ENCODE measurements at places on chromosomes 6 and 20.

DNA sequence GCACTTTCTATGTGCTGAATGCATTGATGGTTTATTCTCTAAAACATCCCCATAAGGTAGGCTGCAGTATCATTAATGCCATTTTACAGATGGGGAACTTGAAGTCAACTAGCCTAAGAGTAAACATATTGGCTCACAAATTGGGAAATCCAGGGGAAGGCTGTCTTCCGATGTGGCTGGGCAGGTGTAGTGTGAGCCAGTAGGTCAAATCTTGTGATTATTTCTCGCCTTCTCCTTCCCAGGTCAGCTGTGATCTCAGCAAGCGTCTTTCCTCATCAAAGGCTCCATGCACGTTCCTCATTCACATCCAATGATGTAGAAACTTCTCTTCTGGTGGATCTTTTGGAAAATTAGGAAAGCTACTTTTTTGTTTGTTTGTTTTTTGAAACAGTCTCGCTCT, 94.1 kb upstream of the SHLD1 start:
- no peak for DNase-seq

DNA sequence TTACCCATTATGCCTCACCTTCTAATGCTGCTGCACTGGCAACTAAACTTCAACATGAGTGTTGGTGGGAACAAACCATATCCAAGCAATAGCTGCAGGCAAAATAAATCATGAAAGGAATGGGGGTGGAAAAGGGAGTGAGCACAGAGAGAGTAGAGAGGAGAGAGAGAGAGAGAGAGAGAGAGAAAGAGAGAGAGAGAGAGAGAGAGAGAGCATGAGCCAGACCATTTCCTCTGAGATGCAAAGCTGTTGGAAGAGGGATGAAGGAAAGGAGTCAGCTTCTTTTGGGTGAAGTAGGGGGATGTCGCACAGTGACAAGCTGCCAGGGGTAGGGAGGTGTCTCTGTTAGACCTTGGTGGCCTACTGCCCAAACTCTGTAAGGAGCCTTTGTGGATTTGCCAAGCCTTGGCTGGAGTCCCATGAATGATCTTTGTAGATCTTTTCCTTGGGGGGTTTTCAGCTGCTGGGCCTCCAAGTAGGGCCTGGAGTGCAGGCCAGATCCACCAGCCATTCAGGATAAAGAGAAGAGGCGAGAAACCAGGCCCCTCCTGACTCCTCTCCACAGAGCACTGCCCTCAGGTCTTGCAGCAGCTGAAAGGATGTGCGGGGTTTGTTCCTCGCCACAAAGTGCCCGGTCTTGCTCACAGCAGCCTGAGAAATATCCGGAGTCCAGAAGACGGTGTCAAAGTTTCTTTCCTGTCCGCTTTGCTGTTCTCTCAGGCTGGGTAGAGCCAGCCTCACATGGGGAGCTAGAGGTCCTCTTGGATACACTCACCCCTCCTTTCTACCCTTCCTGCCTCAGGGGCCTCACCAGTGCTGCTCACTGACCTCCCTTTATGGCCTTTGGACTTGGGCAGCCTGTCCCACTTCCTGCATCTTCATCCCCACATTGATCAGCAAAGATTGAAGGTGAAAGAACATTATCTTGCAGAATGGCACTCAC, 17.8 kb downstream of the BTBD3 start:
- DNase-seq, result no peak

DNA sequence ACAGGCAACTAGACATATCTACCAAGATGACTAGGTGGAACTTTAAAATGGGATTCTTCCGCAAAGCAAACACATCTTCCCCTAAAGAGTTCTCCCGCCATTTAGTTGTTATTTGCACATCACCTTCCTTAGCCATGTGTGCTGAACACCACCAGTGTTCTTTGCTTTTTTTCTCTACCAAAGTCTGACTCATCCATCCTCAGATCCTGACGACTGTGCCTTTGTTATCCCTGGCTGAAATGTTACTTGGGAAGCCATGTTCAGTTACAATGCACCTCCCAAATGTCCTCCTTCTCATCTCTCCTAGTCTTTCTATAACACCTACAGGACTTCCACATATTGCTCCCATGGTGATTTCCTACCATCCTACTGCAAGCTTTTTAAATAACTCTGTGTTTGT, 593.5 kb upstream of the ARID1B start:
- no peak for DNase-seq

DNA sequence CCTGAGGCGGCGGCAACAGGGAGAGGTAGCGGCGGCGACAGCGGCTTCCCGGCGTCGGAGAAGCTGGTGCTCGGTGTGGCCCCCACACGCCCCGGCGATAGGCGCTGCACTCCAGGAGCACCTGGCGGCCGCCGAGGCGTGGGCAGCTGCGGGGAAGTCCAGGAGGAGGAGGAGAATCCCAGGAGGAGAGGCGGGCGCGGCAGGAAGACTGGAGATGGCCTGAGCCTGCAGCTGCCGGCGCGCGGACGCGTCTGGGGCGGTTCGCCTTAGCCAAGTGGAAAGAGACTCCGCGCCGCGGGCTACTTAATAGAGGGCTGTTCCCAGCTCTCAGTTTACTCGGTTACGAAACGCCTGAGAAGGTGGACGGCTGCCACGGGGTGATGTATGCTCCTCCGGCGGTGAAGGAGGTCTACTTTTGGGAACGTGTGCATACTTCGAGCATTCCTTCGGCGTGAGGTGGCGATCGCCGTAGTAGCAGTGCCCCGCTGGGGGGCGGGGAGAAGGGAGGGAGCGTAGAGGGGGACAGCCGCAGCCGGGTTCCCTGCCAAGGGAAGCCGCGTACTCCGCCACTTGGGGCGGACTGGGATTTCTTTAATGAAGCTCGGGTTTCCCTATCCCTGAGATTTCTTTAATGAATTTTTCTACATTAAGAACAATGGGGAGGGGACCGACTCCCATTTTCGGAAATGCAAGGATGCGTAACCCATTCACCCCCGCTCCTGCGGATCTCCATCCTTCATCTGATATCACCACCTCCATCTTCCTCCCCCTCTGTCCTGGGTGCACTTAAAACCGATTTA, at the start of gene COL12A1:
TSS of gene COL12A1 (minus strand) at position 278 of the 800 bp plus-strand sequence. CDS start 3,261 bp downstream, outside the sequence.
- no peak for DNase-seq

- no peak for DNase-seq
These were observed 39.6 kb downstream of the SHLD1 start for GRCh38 chr20:5789827-5790226.

GRCh38 chr6:82057846-82058554, 189.5 kb downstream of the IBTK start:
- no peak for DNase-seq

GRCh38 chr6:125944434-125944816, 12.1 kb upstream of the HINT3 start:
- DNase-seq, result no peak

DNA sequence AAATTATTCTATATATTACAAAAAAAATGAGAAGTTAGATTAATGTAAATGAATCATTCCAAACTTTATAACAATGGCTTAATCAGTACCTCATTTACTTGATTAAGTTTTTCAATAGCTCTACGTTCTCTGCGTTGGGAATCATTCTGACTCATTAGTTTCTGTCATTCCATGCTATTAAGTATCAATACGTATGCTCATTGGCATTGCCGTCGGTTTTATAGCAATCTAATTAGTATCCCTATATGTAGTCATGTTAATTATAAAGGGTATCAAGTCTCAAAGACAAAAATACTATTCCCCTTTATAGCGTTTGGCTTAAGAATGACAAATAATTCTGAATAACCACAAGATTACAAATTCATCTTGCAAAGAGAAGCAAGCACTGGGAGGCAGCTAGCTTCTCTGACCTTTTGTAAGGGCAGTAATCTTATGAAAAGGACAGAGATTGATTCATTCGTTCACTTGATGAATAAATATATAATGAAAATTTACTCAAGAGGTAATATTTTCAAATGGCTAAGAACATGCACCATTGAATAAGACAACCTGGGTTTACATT, 41.8 kb downstream of the OLIG3 start:
- no peak for DNase-seq

DNA sequence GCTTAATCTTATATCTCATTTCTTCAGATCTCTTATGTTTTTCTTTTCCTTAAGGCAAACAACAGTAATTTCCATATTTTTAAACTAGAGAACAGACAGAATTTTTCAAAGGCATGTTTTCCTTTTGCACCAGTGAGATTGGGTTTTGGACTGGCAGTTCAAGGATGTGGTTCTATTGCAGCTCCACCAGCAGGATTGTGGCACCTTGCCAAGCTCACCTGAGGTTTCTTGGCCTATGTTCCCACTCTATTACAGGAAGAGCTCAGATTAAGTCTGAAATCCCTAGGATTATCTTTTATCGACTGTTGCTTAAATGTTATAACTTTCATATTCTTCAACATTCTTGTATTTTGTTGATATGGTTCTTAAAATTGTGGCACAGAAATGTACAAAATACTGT, 218.9 kb downstream of the PLCB4 start:
- DNase-seq, result no peak

DNA sequence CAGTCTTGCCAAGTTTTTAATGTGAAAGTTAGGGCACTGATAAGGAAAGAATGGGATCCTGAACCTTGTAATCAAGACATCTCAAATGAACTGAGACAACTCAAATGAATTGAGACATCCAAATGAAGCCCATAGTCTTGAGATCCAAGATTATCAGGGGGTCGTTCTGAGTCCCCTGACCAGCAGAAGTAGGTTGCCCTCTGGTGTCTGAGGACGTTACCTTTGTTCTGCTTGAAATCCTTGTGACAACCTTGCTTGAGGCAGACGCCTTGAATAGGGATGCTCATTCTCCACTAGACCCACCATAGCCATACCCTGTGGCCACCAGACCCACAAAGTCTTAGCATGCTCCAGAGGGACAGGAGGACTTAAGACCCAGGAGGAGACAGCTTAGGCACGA, 37.7 kb downstream of the ZBTB9 start:
- DNase-seq, result no peak

GRCh38 chr6:84685983-84686584, 78.3 kb downstream of the TBX18 start:
- no peak for DNase-seq

DNA sequence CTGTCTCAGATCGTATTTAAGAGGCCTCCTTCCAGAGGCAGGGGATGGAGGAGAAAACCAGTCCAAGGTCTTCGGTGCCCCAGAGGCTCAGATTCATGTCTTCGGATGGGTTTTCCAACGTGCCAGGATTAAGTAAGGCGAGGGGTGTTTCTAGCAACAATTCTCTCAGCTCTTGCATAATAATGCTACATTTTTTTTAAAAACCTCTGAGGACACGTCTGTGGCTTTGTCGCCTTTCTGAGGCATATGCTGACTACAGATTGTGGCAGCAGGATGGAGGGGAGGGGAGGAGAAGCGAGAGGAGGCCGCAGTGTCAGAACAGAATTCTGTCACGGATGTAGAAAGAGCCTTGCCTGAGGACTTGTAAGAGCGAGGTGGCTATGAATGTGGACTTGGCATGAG, 17.7 kb upstream of the CCDC167 start:
- no peak for DNase-seq

GRCh38 chr6:144215402-144215931, 65.2 kb downstream of the STX11 start:
- DNase-seq, result no peak

GRCh38 chr6:108822401-108822800, 25.8 kb upstream of the ARMC2 start:
- no peak for DNase-seq

DNA sequence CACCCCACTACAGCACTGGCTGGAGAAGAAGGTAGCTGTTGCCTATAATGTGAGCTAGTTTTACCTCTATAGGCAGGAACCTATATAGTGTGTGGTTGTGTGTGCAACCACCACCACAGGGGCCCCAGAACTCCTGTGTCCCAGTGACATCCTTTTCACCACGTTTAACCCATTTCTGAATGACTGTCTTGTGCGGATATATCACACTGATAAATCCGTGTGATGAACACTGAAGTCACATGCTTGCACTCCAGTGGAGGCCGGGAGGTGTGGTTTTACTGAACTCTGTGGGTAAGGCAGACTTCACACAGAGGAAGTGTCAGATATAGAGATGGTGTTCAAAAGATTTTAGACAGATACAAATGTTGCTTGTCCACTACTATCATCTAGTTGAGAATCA, 32.5 kb downstream of the SDHAF4 start:
- no peak for DNase-seq

DNA sequence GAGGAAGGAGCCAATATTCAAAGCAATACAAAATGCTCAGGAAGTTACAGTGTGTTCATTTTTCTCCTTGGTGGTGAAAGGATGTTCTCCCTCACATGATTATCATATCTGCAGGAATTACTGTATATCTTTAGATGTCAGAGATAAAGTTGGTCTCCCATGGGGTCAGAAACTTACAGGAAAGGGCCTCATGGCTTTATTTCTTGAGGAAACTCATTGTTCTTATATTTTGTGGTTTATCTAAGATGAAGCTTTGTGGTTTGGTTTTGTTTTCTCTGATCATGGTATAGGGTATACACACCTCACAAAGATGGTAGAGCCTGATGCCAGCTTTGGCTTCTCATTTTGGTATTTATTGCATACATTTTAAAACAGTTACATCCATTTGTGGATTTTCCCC, 100.5 kb upstream of the STXBP5 start:
- DNase-seq, result no peak

DNA sequence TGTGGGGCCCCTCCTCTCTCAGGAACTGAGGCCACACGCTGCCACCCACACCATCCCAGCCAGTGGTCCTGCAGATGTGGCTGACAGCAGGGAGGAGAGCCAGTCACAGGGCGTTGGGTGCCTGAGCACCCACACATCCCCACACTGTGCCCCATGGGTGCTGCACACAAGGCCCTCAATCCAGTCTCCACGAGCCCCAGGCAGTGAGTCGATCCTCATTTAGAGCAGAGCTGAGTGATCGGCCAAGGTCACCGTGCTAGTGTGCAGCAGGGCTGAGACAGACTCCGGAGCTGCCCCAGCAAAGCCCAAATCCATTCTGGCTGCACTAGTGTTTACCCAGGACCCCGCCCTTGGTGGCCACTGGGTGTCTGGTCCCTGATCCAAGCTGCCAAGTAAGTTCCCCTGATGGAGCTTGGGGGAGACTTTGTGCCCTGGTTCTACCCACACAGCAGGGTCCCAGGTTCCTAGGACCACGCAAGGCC, 9.0 kb downstream of the C20orf203 start:
- DNase-seq, result no peak

- no peak for DNase-seq
These were observed 161.3 kb upstream of the AGPAT4 start for GRCh38 chr6:161434921-161435747.

GRCh38 chr6:88964509-88964908, 1.1 kb upstream of the RNGTT start:
- DNase-seq, result no peak

DNA sequence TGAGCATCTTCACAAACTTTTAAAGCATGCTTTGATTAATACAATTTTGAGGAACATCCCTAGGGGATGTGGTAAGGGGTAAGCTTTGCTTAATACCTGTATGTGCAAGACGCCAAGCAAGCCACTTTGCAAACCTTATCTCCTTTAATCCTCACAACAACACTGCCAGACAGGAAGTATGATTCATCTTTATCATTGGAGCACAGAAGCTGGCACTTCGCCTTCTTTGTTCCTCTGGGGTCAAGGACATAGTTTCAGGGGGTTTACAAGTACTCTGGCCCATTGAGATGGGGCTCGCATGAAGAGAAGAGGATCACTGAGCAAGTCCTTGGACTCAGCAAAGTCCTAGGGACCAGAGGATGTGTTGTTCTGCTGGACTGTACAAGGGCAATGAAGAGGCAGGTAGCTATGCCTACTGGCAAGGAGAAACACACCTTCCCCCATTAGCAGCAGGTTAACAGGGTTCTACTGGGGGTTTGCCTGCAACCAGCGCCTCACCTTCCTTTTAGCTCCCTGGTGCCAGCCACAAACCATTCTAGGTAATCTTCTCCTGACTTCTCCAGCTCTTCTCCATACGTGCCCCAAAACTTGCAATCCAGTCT, 8.8 kb downstream of the TMEM244 start:
- no peak for DNase-seq

GRCh38 chr20:48558906-48559305, 268.9 kb downstream of the PREX1 start:
- DNase-seq, result no peak

- no peak for DNase-seq
These were observed 72.3 kb downstream of the NCOA7 start for GRCh38 chr6:125863023-125863422.

Measured in iPS DF 19.7 (cell line).